Karpas-422 (cell line): ENCODE measurements at places on chromosomes 7 and 10.

- no peak overlapping the region for H3K27ac ChIP-seq
- no peaks in the 10 kb centered on the region for H3K4me1 ChIP-seq
- peak; percentile 41 for DNase-seq
- no peak overlapping the region for H3K4me3 ChIP-seq
- no peaks in the 10 kb centered on the region for H3K36me3 ChIP-seq
These were observed 72.3 kb downstream of the AMZ1 start for GRCh38 chr7:2760098-2760889.

GRCh38 chr7:140225562-140226249 lies 48.9 kb upstream of the KDM7A start:
- no peaks in the 10 kb centered on the region for H3K27me3 ChIP-seq
- no peak overlapping the region for H3K4me3 ChIP-seq
- H3K27ac ChIP-seq = no peak overlapping the region
- H3K4me1 ChIP-seq = peaks cover 9% of the 10 kb centered on the region
- H3K36me3 ChIP-seq = no peaks in the 10 kb centered on the region

DNA sequence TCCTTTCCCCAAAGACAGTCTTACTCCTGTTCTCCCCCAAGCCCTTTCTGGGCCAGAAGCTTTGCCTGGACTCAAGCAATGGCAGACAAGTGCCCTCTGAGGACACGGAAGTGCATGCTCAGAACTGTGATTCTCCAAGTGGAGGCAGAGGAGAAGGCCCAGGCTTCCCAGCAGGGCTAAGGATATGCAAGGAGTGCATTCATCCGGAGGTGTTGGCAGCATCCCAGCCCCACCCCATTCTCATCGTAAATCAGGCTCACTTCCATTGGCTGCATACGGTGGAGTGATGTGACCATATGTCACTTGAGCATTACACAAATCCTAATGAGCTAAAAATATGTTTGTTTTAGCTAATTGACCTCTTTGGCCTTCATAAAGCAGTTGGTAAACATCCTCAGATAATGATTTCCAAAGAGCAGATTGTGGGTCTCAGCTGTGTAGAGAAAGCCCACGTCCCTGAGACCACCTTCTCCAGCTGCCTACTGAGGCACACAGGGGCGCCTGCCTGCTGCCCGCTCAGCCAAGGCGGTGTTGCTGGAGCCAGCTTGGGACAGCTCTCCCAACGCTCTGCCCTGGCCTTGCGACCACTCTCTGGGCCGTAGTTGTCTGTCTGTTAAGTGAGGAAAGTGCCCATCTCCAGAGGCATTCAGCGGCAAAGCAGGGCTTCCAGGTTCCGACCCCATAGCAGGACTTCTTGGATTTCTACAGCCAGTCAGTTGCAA lies 1.4 kb upstream of the RBP3 start:
- no peak overlapping the region for H3K4me3 ChIP-seq
- H3K4me1 ChIP-seq = no peaks in the 10 kb centered on the region
- no peaks in the 10 kb centered on the region for H3K27me3 ChIP-seq
- no peak for DNase-seq
- no peaks in the 10 kb centered on the region for H3K36me3 ChIP-seq
- H3K27ac ChIP-seq = no peak overlapping the region

GRCh38 chr7:80974396-80975358 lies 55.8 kb upstream of the SEMA3C start:
- H3K4me3 ChIP-seq = no peak overlapping the region
- no peak for DNase-seq
- H3K4me1 ChIP-seq = no peaks in the 10 kb centered on the region
- no peaks in the 10 kb centered on the region for H3K27me3 ChIP-seq
- no peaks in the 10 kb centered on the region for H3K36me3 ChIP-seq

GRCh38 chr7:18498341-18498740 lies 2.8 kb downstream of the HDAC9 start:
- no peak overlapping the region for H3K4me3 ChIP-seq
- no peak overlapping the region for H3K27ac ChIP-seq
- no peaks in the 10 kb centered on the region for H3K36me3 ChIP-seq
- H3K4me1 ChIP-seq = peaks cover 44% of the 10 kb centered on the region

GRCh38 chr7:152180587-152180986 lies 155.1 kb downstream of the GALNT11 start:
- no peak for DNase-seq
- H3K4me1 ChIP-seq = no peaks in the 10 kb centered on the region
- peaks cover 69% of the 10 kb centered on the region for H3K36me3 ChIP-seq
- no peak overlapping the region for H3K27ac ChIP-seq
- no peaks in the 10 kb centered on the region for H3K27me3 ChIP-seq

DNA sequence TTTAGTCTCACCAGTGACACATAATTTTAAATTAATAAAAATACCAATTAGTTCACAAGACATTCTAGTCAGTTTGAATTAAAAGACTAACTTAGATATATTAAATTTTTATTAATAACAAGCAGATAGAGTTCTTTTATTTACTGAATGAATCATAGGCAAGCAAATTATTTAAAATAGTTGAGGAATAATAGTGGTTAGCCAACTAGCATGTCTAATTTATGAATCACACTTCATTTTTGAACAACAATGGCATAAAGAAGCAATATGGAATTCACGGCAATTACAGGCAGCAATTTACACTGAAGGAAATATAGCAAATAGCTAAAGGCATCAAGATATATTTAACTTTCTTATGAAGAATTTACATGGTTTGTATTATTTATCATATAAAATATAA lies 187.0 kb upstream of the SLC26A5 start:
- H3K36me3 ChIP-seq = no peaks in the 10 kb centered on the region
- no peak overlapping the region for H3K4me3 ChIP-seq
- H3K27me3 ChIP-seq = no peaks in the 10 kb centered on the region
- DNase-seq = no peak

DNA sequence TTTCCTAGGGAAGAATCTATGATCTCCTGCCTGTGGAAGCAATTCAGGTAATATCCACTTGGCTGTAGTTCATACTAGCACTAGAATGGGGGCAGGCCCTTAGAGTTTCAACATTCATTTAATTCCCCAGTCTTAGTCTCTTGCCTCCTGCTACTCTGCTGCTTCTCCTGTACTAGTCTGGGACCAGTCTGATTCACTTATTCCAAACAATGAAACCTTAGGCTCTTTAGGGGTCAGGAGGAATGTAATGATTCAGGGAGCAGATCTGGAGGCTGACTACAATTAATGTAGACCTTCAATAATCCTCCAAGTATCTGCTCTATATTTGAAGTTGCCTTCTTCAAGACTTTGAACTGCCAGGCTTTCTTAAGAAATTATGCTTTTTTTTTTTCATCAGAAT lies 101.8 kb downstream of the GNAT3 start:
- H3K27me3 ChIP-seq = no peaks in the 10 kb centered on the region
- DNase-seq = no peak
- H3K4me1 ChIP-seq = no peaks in the 10 kb centered on the region
- H3K27ac ChIP-seq = no peak overlapping the region
- no peak overlapping the region for H3K4me3 ChIP-seq

DNA sequence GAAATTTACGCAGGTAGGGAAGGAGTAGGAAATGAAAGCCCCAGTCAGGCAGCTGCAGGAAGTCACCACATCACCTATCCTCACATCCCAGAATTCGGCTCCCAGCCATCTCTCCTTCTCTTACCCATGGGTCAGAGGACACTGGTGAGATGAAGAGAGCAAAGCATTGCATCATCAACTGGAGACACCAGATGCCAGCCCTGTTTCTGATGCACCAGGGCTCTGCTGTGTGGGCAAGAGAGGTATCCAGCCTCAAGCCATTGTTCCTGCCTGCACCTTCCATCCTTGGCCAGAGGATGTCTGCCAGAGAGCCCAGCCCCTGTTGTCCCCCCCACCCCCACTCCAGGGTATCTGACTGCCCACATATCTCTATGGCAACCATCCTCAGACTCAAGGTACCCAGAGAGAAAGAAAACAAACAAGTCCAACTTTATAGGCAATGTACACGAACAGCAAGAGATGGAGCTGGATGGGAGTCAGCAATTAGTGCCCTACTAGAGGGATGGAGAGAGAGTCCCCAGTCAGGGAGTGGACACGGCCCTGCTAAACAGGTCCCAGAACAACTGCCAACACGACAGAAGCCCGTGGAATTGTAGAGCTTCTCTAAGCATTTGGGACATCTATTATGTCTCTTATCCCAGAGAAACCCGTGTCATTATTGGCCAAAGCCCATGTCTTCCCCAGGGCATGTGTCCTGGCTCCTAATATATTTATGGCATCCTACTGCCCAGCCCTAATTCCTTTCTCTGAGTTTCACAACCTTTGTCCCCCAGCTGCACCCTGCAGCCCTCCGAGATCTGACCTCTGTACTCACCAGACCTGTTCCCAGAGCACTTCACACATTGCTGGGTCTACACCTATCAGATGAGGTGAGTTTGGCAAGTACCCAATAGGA lies 2.8 kb downstream of the CAMK2G start:
- no peak overlapping the region for H3K27ac ChIP-seq
- peaks cover 30% of the 10 kb centered on the region for H3K4me1 ChIP-seq
- DNase-seq = no peak
- no peaks in the 10 kb centered on the region for H3K27me3 ChIP-seq
- no peak overlapping the region for H3K4me3 ChIP-seq
- H3K36me3 ChIP-seq = peaks cover 10% of the 10 kb centered on the region; the same call in 1 of the 2 replicates

- H3K27ac ChIP-seq = no peak overlapping the region
- H3K4me3 ChIP-seq = no peak overlapping the region
- H3K27me3 ChIP-seq = no peaks in the 10 kb centered on the region
- no peak for DNase-seq
- no peaks in the 10 kb centered on the region for H3K4me1 ChIP-seq
These were observed 74.0 kb downstream of the GPR141 start for GRCh38 chr7:37757563-37757962.

GRCh38 chr7:78873117-78873516 lies 580.4 kb downstream of the MAGI2 start:
- no peaks in the 10 kb centered on the region for H3K36me3 ChIP-seq
- H3K27me3 ChIP-seq = no peaks in the 10 kb centered on the region
- no peak overlapping the region for H3K4me3 ChIP-seq
- no peak overlapping the region for H3K27ac ChIP-seq

DNA sequence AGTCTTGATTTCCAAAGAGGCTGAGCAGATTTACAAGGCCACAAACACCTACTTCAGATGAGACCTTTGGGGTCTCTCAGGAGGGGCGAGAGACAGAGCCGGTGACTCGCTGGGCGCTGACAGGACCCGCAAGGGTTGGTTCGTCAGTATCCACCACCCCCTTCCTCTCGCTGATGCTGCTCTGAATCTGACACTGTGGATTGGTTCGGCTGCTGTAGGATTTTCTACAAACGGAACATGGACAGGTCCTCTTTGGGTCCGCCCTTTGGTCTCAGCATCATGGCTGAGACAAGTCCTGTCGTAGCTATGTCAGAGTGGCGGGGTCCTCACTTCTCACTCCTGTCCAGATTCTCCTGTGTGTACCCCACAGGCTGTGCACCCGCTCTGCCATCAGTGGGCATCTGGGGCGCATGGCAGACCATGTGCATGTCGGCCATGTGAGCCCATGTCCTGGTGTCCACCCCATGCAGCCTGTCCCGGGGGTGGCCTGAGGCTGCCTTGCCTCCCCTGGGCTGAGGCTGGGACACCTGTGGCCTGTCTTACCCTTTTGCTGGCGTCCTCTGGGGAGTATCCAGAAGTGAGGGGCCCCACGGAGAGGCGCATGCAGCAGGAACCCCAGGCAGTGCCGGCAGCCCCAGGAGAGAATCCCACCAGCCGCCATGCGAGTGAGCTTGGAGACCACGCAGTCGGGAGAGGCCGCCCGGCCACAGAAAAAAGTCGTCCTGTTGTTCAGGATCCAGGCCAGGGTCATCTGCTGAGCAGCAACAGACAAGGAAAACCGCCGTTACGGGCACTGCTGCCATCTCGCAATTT lies 21.6 kb upstream of the FAM20C start:
- H3K27me3 ChIP-seq = no peaks in the 10 kb centered on the region
- H3K4me1 ChIP-seq = no peaks in the 10 kb centered on the region
- DNase-seq = no peak
- H3K36me3 ChIP-seq = no peaks in the 10 kb centered on the region
- no peak overlapping the region for H3K4me3 ChIP-seq

- no peaks in the 10 kb centered on the region for H3K36me3 ChIP-seq
- H3K4me3 ChIP-seq = no peak overlapping the region
- H3K27ac ChIP-seq = no peak overlapping the region
- H3K4me1 ChIP-seq = no peaks in the 10 kb centered on the region
- no peak for DNase-seq
These were observed 27.4 kb upstream of the GOLGA7B start for GRCh38 chr10:97822261-97822687.

DNA sequence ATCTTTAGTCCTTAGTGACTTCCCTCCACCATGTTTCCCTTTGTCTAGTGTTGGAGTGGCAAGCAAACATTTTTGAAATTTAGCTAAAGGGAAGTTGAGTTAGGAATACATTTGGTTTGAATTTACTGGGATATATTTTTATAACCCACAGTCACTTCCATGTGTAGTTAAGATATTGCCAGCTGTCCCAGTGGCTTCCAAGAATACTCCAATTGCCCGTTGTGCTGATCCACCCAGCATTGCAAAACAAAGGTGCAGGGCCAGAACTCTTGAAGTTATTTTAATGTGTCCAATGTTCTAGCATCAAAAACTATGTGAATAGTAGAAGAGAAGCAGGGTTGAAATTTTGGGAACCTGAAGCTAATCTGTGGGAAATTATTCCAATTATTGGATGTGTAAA lies 2.5 kb upstream of the P4HA1 start:
- peak overlapping the region; percentile 24; the same call in 1 of the 2 replicates for H3K27ac ChIP-seq
- 0 out of 2 replicates have a peak, but pooled peaks cover 2% of the 10 kb centered on the region for H3K36me3 ChIP-seq
- DNase-seq = no peak
- no peaks in the 10 kb centered on the region for H3K27me3 ChIP-seq
- no peak overlapping the region for H3K4me3 ChIP-seq
- H3K4me1 ChIP-seq = peaks cover 23% of the 10 kb centered on the region

DNA sequence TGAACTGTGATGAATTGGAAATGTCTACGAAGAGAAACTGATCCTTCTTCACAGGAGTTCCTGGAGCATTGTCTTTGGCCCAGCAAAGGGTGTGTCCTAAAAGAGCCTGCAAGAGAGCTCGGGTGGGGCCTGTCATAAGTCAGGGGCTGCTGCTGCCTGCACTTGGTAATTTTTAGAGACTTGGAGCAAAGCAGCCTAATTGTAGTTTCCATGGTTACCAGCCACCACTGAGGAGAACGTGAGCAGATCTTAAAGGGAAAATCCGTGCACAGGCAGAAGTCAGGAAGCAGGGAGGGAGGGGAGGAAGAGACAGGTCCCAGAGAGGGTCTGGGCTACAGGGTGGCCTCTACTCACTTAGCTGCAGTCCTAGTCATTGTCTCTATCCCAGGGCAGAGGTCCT lies 463.6 kb downstream of the PLXNA4 start:
- H3K4me1 ChIP-seq = peaks cover 6% of the 10 kb centered on the region
- no peaks in the 10 kb centered on the region for H3K36me3 ChIP-seq
- no peak for DNase-seq
- H3K27ac ChIP-seq = no peak overlapping the region
- H3K4me3 ChIP-seq = no peak overlapping the region

- DNase-seq = no peak
- no peak overlapping the region for H3K4me3 ChIP-seq
- H3K36me3 ChIP-seq = no peaks in the 10 kb centered on the region
- no peaks in the 10 kb centered on the region for H3K4me1 ChIP-seq
- H3K27me3 ChIP-seq = no peaks in the 10 kb centered on the region
These were observed 712.9 kb downstream of the SORCS3 start for GRCh38 chr10:105354010-105354409.
